ENCODE measurements at places on chromosomes 6 and 20. TPM values are rescaled to one million over a fixed set of nuclear protein-coding genes. Genes with fewer than 3 reads are reported as not detected.

Gene BIRC7
- 0.74 TPM for total RNA-seq

Gene SLC35D3
- not detected for total RNA-seq

Gene GPR63
- 1.2 TPM for total RNA-seq

Gene HEY2
- total RNA-seq, result not detected

Gene RWDD2A
- total RNA-seq, result 0.57 TPM

Gene BMP6
- total RNA-seq, result not detected

Gene SALL4
- total RNA-seq, result not detected

Gene LY6G5C
- 5.5 TPM for total RNA-seq

Gene TMEM200A
- 2.6 TPM for total RNA-seq

Gene MUC22
- not detected for total RNA-seq

Gene PBOV1
- not detected for total RNA-seq

Gene SNAI1
- 0.47 TPM for total RNA-seq

Gene MEP1A
- not detected for total RNA-seq

Gene TOP1
- 91.5 TPM for total RNA-seq

Gene FKBP1C
- total RNA-seq, result 2.2 TPM

Gene CST3
- total RNA-seq, result 0.47 TPM

Gene KCNK16
- total RNA-seq, result not detected

Gene GPR6
- not detected for total RNA-seq

Gene HLA-DRB5
- total RNA-seq, result 16.9 TPM

Gene CDK19
- total RNA-seq, result 21.6 TPM

Gene CLPSL2
- not detected for total RNA-seq

Gene OR2H2
- not detected for total RNA-seq

Gene ACAT2
- 89.2 TPM for total RNA-seq

Gene C6orf132
- total RNA-seq, result 0.03 TPM

Gene SLC16A10
- total RNA-seq, result 6.4 TPM

Gene TMEM151B
- total RNA-seq, result not detected

Gene TUBB1
- total RNA-seq, result not detected

Gene CASS4
- 18.8 TPM for total RNA-seq

Gene RIPOR3
- total RNA-seq, result not detected

Gene SERINC3
- total RNA-seq, result 57.8 TPM

Gene NHSL1
- total RNA-seq, result 0.13 TPM

Gene TMEM217
- 3.1 TPM for total RNA-seq

Gene TRIM31
- total RNA-seq, result not detected

Gene WFDC12
- not detected for total RNA-seq

Gene REV3L
- 29.2 TPM for total RNA-seq

Gene PPP1R3G
- total RNA-seq, result 0.05 TPM

Gene MYL9
- 0.31 TPM for total RNA-seq

Gene DLL1
- 12.3 TPM for total RNA-seq

Gene TNFRSF6B
- total RNA-seq, result not detected

Gene TXLNB
- 0.65 TPM for total RNA-seq

Gene BMP7
- not detected for total RNA-seq

Gene DEFB114
- not detected for total RNA-seq

Gene TFAP2D
- not detected for total RNA-seq

Gene PROKR2
- total RNA-seq, result not detected

Gene PSORS1C2
- total RNA-seq, result not detected

Gene RFX6
- not detected for total RNA-seq

Gene ATXN1
- total RNA-seq, result 36.7 TPM

Gene CRISP3
- not detected for total RNA-seq

Gene PIGU
- total RNA-seq, result 21.2 TPM

Gene CST4
- total RNA-seq, result not detected

Gene GATA5
- total RNA-seq, result not detected

Gene VIP
- total RNA-seq, result not detected

Gene ASIP
- total RNA-seq, result not detected

Gene ASXL1
- 91.7 TPM for total RNA-seq

Gene TMEM170B
- total RNA-seq, result 0.89 TPM

Gene PDYN
- not detected for total RNA-seq

Gene PI16
- total RNA-seq, result 0.63 TPM

Gene SLPI
- total RNA-seq, result not detected

Gene SEMG1
- total RNA-seq, result not detected

Gene TSPO2
- not detected for total RNA-seq
